NCI-H2081 (cell line): ENCODE measurements at places on chromosomes 11 and 22.

GRCh38 chr11:57294225-57295131 lies 30.3 kb downstream of the TNKS1BP1 start:
- DNase-seq, result peak; percentile 27

DNA sequence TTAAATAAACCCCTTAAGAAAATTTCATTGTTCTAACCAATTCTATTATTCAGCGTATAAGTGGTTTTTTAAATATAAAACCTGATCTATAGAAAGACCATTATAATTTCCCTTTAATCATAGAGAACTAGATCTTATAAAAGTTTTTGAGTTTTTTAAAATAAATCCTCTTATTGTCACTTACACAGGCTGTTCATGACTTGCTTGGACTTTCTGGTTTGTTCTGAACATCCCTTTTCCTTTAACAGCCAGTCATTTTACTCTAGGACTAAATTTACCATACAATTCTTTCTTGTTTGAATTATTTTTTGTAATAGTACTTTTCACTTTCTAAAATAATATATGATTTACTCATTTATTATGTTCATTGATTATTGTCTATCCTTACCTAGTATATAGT lies 4.7 kb downstream of the NXPE2 start:
- DNase-seq, result no peak

DNA sequence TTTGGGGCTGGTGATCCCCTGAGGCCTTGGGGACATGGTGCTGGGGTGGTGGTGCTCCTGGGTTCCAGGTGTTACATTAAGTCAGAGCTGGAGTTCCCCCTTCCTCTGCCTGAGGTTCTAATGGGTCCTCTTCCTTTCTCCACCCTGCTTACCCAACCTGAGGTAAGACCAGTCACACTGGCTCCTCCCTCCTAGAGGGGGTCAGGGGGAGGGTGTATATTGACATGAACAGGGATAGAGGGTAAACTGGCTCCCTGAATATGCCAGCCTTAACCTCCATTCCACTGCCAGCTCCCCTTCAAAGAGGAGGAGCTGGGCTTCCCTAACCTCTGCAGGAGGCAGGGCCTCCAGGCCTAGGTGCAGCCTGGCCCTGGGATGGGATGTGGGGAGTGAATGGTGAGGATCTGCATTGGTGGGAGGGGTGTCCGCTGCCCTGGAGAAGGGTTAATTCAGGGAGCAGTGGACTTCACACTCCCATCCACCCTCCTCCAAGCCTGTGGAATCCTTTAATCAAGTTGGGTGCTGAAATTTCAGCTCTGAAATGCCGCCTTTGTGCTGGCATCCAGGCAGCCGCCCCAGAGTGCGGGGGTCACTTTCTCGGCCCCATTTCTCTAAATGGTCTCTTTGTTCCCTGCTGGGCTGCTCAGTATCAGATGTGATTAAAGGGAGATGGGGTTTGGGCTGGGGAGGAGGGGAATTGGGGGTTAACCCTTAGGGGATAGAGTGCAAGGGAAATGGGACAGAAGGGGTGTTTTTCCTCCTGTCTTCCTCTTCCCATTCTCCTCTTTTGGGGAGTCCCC lies 15.2 kb downstream of the POLR2F start:
- no peak for DNase-seq

- DNase-seq, result no peak
Measured at GRCh38 chr11:70725739-70726138, 327.4 kb downstream of the CTTN start.

- DNase-seq, result no peak
Measured at GRCh38 chr22:22037229-22037628, 54.6 kb upstream of the TOP3B start.

DNA sequence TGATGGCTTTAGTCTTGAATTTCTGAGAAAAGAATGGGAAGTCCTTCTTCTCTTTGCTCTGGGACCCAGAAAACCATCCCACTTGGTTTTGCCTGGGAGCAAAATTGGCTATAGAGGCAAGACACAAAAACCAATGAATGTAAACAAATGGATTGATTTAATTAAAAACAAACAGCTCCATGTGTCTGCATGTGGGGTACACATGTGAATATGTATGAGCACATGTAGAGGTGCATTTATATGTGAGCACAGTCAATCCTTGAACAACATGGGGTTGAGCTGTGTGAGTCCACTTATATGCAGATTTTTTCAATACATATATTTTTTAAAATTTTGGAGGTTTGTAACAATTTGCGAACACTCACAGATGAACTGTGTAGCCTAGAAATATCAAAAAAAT lies 87.2 kb downstream of the CCDC81 start:
- DNase-seq, result no peak

GRCh38 chr22:45071618-45072017 lies 61.8 kb upstream of the PHF21B start:
- no peak for DNase-seq

GRCh38 chr11:10798330-10798928 lies 10.3 kb downstream of the EIF4G2 start:
- DNase-seq, result no peak
